ENCODE measurements at places on chromosomes 5 and 9.

- DNase-seq = no peak
Measured at GRCh38 chr5:39058178-39058921, 15.8 kb downstream of the RICTOR start.

- no peak for DNase-seq
Measured at GRCh38 chr9:738209-738915, 103.1 kb upstream of the DMRT1 start.

DNA sequence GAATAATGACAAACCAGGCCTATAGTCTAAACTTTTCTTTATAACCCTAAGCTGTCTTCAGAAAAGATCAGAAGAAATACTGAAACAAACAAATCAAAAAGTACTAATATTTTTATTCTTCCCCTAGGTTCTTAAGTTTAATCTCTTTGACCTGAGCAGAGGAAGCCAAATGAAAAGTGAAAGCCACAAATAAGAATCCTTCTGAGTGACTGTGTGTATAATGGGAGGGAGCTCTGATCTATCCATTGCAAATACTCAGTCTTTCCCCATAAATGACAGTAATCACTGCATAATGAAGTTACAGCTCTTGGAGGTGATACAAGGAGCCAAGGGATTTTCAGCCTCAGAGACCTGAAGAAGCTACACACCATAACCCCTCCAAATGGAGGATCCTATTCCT, 126.9 kb upstream of the ATP10B start:
- DNase-seq = no peak

- DNase-seq = no peak
Measured at GRCh38 chr5:103565719-103566118, 3.1 kb upstream of the NUDT12 start.

- DNase-seq = no peak
Measured at GRCh38 chr5:585962-586628, 26.0 kb upstream of the CEP72 start.

GRCh38 chr9:100700689-100701318, 122.9 kb downstream of the CAVIN4 start:
- DNase-seq = no peak

- DNase-seq = no peak
Measured at GRCh38 chr5:151676719-151677118, 10.0 kb downstream of the SPARC start.

GRCh38 chr5:7415123-7415522, 19.2 kb downstream of the ADCY2 start:
- DNase-seq = no peak

- DNase-seq = no peak
Measured at GRCh38 chr5:169837686-169838085, 142.6 kb downstream of the INSYN2B start.

DNA sequence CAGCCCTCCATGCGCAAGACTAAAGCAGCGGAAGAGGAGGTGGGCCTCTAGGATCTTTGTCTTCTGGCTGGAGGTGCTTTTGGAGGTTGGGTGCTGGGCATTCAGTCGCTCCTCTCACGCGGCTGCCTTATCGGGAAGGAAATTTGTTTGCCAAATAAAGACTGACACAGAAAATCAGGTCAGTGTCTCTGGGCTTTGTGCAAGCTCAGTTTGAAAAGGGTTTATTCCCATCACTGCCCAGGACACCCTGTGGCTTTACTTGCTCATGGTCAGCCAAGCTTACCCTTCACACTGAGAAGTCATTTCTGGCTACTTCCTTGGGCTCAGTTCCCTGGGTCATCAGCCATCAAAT, 10.5 kb downstream of the SLC2A8 start:
- no peak for DNase-seq

- DNase-seq = no peak
Measured at GRCh38 chr9:12963537-12963936, 188.7 kb downstream of the LURAP1L start.

DNA sequence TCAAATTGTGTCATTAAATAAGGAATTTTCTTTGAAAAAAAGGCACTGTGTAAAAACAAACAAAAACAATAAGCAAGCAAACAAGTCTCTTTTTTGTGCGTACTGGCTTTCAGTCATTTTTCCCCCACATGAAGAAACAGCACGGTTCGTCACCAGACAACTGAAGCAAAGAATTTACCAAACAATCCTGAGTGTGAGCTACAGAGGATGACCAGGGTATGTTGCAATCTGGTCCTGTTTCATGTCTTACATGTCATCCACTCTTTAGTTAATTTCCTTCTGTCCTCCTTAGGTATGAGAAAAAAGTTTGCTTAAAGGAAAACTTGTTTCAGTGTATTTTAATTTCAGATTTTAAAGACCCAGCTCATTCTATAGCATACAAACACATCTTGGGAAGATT, 1080.7 kb upstream of the NUDT12 start:
- no peak for DNase-seq

GRCh38 chr5:93101661-93102060, 479.4 kb downstream of the NR2F1-AS1 start:
- DNase-seq = no peak

DNA sequence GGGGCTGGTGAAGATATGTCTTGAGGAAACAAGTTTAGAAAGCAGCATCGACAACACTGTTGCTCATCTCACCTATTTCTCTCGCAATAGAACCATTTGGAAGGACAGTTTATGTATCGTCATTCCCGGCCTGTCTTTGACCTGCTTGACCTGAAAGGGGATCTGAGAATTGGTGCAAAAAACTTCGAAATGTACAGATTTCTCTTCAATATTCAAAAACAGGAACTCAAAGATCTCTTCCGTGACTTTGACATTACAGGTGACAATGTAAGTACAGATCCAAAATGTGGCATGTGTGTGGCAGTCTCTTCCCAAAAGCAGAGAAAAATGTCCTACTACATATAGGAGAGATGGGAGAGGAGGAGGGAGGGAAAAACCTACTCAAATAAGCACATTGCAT, 6.5 kb downstream of the EFCAB9 start:
- DNase-seq = no peak

DNA sequence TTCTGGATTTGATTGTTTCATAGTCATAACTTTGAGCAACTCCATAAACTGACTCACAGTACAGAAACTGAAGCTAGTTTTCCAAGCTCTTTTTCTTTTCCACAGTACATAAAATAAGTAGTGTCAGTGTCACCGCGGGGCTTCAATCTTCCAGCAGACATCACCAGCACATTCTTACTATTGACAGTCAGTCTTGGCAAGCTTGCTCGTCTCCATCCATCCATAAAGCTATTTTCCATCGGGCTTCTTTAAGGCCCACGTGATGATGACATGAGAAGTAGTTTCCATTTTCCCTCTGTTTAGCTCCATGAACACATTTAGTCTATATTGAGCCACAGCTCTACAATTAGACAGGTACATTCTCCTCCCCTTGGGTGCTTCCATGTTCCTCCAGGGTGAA, 443.4 kb downstream of the KDM4C start:
- DNase-seq = no peak

DNA sequence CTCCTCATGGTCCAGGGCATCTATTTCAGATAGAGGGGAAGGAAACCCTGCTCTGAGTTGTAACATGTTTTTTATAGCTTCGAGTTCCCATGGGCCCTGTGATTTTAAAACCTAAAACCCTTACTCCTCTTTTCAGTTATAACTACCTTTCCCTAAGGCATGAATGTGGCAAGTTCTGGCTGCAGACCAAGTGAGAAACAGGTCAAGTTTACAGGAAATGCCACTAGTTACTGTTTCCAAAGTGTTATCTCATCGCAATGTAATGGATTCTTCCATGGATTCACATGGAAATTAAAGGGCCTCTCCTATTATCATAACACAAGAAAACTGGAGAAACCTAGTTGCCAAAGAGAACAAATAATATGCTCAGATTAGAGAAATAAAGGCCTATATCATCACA, 574.5 kb upstream of the GRAMD2B start:
- DNase-seq = no peak

DNA sequence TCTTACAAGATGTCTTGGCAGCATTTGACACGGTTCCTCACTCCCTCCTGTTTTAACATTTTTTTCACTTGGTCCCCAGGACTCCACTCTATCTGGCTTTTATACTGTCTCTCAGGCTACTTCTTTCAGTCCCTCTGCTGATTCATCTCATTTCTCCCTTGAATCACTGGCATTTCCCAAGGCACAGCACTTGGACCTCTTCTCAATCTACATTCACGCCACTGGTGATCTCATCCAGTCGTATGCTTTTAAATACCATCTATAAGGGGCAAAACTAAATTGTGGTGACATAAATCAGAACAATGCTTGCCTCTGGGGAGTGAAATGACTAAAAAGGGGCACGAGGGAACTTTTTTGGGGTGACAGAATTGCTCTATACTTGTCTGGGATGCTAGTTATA, 47.1 kb downstream of the MAPKAP1 start:
- DNase-seq = no peak

DNA sequence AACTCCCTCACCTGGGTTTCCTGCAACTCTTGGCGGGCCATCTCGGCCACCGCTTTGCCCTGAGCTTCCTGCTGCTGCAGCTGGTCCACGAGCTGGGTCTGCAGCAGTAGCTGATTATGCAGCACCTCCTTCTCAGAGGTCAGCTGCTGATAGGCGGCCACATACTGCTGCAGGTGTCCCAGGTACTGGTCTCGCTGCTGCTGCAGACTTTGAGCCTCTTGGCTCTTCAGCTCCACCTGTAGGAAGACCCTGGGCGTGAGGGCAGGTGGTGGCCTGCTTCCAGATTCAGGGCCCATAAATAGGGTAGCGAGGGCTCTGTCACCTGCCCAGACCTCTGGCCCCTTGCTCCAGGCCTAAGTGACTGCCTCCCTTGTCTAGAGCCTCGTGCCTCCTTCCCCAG, 16.7 kb downstream of the GOLGA2 start:
- no peak for DNase-seq

DNA sequence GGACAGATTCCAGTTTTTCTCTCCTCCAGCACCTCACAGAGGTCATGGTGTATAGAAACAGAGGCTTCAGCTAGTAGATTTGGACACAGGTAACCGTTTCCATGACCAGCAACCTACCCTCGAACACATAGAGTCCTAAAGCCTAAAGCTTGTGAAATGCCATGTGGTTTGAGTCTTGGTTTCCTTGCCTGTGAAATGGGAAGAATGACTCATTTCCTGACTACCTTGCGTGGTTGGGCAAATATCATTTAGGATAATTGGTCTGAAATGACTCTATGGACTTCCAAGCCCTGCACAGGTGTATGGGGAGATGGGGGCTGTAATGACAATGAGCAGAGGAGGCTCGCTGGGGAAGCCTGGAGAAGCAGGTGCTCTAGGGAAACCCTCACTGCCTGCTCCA, 134.6 kb downstream of the TTLL11 start:
- no peak for DNase-seq

GRCh38 chr5:54876556-54876955, 108.8 kb downstream of the ESM1 start:
- no peak for DNase-seq

DNA sequence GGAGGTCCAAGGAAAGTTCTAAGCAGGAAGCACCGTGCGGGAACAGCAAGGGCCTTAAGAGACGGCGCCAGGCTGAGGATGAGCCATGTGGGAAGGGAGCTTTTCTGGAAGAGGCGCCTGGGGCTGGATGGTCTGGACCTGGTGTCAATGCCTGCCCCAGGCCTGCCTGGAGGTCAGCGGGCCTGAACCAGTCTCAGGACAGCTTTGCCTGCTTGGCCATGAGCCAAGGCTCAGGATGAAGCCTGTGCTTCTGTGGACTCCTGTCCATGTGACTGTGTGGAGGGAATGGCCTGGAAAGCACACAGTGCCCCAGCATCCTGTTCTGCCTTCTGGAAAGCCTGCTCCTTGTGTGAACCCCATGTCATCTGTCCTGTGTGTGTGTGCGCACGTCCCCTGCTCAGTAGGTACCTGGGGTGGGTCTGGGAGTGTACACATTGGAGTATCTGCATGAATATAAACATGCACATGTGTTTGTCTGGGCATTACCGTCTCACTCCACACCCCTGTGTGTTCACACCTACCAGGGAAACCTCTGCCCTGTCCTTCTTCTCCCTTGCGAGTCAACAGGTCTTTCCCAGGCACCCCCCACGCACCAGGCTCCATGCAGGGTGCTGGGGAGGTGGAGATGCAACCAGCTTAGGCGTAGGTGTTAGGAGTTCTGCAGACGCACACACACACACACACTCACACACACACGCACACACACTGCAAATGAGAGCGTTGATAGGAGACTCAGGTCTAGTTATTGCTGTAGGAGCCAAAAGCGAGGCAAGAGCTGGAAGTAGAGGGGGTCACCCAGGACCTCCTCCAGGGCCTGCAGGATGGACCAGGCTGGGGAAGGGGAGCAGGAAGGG, 24.8 kb downstream of the DAB2IP start:
- DNase-seq = no peak

DNA sequence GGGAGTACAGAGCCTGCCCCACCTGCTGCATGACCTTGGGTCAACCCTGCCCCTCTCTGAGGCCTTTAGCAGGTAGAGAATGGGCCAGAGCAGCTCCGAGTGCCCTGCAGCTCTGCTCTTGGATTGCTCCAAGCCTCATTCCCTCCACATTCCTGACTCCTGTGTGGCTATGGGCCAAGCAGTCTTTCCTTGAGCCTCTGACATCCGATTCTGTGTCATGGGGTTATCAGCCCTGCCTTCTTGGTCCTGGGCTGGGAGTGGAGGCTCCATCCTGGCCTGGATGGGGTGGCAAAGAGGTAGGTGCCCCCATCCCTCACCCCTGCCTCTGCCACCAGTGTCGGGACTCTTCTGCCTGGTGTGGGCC, 13.7 kb downstream of the FPGS start:
- no peak for DNase-seq

DNA sequence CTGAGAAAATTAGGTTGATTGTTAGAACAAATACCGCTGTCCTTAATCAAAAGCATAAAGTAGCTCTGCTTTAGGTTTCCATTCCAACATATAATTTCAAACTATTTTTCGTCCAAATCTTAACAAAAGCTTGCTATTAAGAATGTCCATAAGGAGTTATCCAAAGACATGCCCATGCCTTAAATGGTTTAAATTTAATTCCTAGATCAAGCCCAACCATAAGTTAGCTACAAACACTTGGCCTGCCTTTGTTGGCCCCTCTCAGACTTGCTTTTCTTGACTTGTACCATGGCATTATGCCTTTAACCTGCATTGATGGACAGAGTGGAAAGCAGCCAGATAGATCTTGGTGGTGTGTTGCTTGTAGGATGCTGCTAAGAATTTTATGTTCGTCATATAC, 8.8 kb downstream of the GARNL3 start:
- no peak for DNase-seq

DNA sequence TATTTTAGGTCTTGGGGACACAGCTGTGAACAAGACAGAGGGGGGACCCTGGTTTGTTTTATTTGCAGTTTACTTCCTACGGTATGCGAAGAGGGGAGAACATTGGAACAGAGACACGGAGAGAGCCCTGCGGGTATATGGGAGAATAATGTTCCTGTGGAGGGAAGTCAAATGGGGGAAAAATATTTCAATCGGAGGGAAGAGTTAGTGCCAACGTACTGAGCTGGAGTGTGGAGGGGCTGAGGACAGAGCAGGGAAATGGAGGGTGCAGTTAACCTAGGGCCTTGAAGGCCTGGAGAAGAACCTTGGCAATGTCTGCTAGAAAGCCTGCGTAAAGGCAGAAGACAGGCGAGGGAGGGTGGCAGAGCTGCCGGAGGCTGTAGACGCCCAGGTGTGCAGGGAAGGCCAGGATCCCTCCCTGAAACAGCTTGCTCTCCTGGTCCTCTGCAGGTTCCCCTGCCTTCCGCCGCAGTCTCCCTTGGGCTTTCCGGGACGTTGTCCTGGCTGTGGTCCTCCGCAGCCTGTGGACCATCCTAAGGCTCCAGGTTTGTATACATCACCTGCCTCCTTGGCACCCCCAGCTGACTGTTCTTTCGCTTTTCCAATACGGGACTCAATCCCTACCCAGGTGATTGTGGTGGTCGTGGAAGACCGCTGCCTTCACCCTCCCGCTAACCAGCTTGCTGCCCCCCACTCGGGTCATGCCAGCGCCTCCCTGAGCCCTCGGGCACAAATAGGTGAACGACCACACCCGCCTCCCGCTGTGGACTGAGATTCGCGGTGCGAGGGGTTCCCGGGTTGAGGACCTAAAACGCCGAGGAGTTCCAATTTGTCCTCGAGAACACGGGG, 1.9 kb upstream of the RACK1 start:
- DNase-seq = no peak
